ENCODE measurements at places on chromosomes 5 and 9. TPM values are rescaled to one million over a fixed set of nuclear protein-coding genes. Genes with fewer than 3 reads are reported as not detected.

Gene SHOC1
- 0.37 TPM for total RNA-seq

Gene TXNDC8
- total RNA-seq, result not detected

Gene PPIC
- 33.7 TPM for total RNA-seq

Gene MVB12B
- 9.8 TPM for total RNA-seq

Gene ADAMTS19
- total RNA-seq, result 1.1 TPM

Gene RBM22
- total RNA-seq, result 40.0 TPM

Gene MRPL36
- total RNA-seq, result 56.3 TPM

Gene RFK
- total RNA-seq, result 28.1 TPM

Gene SLC36A2
- total RNA-seq, result not detected

DNA sequence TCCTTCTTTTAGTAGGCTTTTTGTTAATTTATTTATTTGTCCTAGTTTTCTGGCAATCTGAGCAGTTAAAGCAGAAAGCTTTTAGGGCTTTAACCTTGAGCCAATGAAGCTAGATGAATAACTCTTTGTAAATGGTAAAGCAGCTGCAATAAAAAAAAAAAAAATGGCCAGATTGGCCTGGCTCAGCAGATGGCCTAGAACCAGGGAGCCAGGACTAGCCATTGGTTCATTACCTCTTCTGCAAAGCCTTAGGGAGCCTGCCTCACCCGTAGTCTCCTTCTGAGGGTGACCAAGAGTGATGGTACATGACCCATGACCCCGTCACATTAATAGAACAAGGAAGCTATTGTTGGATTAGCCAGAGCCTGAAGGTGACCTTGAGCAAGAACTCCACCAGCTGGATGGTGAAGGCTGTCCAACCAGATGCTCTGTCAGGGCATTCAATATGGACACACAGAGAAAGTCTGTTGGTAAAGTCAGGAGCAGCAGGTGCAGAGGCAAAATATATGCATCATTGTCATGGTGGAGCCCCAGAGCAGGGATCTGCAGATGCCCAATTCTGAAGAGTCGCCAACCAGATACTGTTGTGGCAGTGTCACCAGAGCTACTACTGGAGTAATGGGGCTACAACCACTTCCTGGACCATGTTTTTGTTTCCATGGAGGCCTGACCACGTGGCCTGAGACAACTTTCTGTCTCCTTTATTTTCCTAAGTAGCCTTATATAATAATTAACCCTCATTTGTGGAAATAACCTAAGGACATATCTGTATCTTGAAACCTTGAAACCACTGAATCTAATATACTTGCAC is 100.7 kb downstream of the MTX3 start:
- DNase-seq, result no peak

DNA sequence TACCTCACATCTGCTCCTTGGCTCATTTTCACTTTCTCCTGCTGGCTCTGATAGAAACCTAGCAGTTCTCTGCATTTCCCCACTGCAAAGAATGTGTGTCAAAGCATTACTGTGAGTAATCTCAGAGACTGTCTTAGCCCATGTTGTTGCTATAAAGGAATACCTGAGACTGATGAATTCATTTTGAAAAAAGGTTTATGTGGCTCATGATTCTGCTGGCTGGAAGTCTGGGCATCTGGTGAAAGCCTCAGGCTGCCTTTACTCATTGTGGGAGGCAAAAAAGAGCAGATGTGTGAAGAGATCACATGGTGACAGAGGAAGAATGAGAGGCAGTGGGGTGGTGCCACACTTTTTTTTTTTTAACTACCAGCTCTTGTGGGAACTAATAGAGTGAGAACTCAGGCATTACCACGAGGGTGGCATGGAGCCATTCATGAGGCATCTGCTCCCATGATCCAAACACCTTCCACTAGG is 191.6 kb upstream of the CTNND2 start:
- DNase-seq, result no peak

- no peak for DNase-seq
These were observed 61.6 kb downstream of the ICE1 start for GRCh38 chr5:5483880-5484598.

DNA sequence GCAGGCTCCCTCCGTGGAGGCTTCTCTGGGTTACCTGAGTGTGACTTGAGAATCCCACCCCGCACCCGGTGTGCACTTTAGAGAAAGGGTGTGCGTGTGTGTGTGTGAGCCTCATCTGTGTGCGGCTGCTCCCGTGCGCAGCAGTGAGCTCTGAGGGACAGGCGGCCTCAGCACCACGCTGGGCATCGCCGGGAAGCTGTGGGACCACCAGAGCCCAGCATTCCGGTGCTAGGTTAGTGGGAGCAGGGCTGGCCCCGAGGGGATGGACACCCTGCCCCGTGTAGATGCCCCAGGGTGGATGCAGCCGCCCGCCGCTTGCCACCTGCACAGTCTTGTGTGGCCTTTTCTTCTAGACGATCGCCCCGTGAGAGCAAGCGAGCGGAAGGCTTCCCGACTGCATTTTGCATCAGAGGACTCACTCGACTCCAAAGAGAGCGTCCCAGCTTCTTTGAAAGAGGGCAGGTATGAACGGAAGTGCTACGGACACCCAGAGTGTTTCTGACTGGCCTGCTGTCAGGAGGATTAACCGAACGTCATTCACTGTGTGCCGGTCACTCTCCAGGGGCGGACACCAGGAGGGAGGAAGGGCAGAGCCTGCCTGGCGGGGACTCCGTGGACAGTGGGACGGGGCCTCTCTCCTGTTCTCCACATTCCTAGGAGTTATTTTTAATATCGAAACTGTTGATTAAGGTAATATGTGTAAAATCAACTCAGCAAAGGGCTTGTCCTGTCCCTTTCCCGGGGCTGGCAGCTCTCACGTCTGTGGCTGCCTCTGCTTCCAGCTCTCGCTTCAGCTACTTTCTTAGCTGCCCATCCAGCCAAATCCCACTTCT is 12.2 kb downstream of the CEP72 start:
- DNase-seq, result no peak

- no peak for DNase-seq
These were observed 23.9 kb upstream of the DMRT2 start for GRCh38 chr9:1026219-1026618.

- DNase-seq, result no peak
These were observed 97.4 kb downstream of the PPP2R2B start for GRCh38 chr5:146781157-146781556.

DNA sequence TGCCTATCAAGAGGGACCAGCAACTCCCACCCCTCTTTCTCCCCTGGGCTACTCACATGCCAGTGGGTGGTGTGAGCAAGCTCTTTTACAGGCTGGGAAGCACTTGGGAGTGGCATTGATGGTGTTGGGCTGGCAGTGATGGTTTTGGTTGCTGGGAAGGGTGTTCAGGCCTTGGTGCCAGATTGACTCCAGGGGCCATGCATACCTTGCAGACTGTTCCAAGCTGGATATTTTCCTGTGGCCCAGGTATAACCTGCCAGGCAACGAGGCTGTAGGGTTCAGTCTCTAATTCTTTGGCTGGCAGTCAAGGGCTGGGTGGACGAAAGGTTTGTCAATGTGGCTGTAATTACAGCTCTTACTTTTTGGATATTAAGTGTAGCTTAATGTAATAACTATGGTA is 177.3 kb downstream of the MACROH2A1 start:
- DNase-seq, result peak; percentile 3

DNA sequence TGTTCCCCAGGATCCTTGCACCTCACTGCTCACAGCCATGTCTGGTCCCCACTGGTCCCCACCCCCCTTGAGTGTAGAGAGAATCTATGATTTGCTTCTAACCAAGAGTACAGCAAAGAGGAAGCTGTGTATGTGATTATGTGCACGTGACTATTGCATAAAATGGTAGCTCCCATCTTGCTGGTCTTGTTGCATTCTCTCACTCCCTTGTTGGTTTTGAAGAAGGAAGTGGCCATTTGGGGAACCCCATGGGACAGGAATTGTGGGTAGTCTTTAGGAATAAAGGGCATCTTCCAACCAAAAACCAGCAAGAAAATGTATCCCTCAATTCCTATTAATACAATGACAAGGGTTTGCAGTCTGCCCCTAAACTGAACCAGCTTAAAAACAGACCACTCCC is 5.2 kb upstream of the FCN2 start:
- DNase-seq, result no peak

DNA sequence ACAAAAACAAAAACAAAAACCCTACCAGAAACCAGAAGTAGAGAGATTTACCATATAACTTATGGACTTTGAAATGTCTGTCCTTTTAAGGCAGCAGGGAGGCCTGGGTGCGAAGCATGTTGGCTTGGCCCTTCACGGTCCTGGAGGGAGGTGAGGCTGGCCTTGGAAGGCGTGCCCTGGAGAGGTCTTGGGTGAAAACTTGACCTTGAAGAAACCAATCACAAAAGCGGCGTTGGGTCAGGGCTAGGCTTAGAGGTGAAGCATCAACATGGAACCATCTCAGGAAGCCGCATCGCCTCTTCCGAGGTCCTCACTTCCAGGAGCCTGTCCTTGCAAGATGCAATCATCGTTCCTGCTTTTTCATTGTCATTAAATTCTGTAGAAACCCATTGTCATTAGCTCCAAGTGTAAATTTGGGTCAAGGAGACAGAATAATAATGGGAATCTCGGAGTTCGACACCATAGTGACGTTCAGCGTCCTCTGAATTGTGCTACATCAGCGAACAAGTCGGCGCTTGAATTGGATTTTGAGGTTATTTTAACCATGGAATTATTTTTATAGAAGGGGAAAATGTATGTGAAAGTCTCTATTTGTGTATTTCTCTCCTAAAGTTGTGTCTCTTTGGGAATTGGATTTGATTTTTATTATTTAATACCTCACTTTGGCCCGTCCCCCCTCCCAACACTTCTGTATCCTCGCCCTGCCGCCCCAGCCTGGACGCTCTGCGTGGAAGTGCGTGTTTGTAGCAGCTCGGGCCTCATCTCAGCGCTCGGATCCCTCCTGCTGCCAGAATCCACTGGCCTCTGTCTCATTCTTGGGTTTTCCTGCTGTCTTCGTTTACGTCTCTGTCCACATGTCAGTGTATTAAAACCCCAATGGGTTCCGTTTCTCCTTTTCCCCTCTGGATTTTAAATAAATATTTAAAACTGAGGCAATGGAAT is 11.1 kb upstream of the ORM1 start:
- DNase-seq, result peak; percentile 5

- DNase-seq, result no peak
These were observed 9.4 kb downstream of the MYOZ3 start for GRCh38 chr5:150670275-150670947.

DNA sequence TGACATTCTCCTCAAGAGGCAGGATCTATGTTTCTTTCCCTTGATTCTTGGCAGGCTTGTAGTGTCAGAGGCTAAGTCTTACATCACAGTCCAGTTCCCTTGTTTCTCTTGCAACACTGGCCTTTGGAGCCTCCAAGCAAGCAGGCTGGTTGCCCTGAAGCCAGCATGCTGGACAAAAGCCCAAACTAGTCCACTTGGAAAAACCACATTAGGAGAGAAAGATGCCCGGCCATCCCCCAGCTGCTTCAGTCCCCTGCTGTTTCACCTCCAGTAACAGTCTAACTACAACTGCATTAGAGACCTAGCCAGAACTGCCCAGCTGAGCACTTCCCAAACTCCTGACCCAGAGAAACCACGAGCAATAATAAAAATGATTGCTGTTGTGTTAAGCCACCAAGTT is 87.6 kb downstream of the ADAMTS6 start:
- DNase-seq, result no peak

DNA sequence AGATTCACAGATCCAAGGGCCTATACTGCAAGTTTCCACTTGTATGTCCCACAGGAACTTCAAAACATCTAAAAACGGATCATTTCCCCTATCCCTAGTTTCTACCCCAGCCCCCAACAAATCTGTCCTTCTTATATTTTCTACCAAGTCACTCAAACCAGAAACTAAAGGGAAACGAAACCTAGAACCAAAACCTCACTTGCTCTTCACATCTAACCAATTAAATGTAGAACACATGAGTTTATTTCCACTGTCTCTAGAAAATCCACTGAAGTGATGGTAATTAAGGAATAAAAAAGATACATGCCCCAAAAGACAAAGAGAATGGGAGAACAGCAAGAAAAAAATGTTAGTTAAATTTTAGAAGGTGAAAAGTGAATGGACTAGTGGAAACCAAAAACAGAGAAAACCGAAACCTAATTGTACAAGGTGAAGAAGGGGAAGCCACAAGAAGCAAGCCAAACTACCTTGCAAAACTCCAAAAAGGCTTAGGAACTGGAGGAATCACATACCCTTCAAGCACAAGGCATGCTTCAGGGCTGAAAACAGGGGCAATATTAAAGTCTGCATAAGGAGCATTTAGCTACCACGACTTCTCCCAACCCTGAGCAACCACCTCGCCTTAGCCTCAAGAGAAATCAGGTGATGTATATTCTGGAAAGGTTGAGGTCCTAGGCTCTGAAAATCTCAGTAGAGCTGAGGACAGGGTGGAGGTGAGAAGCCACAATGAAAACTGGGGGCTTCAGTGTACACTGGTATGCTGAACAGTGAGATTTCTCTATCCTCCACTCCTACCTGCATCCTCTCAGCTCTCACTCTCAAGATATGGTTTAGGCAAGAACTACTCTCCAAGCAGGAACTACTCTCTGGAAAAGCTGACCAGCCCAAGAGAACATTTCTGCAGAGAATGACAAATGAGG is 11.1 kb downstream of the SMU1 start:
- DNase-seq, result no peak

DNA sequence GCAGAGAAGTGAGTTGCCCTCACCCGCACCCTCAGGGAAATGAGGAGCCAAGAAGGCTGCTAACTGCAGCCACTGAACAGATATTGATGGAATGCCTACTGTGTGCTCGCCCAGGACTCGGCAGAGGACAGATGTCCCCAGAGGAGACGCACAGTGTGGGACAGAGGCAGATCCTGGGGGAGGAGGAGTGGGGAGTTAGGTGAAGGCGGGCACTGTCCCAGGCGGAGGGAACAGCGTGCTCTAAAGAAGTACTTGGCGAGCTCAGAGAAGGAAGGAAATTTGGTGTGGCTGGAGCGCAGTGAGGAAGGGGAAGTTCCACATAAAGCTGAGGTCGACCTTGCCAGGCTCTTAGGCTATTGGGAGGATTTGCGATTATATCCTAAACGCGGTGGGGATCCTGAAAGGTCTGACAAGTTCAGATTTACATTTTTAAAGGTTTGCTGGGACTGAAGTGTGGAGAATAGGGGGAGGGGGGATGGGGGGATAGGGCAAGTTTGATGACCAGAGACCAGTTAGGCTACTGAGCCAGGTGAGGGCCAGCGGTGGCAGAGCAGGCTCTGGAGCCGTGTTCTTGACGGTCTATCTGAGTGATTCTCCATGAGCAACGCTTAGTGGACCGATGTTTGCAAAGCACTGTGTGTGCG is 23.6 kb upstream of the CERCAM start:
- no peak for DNase-seq

DNA sequence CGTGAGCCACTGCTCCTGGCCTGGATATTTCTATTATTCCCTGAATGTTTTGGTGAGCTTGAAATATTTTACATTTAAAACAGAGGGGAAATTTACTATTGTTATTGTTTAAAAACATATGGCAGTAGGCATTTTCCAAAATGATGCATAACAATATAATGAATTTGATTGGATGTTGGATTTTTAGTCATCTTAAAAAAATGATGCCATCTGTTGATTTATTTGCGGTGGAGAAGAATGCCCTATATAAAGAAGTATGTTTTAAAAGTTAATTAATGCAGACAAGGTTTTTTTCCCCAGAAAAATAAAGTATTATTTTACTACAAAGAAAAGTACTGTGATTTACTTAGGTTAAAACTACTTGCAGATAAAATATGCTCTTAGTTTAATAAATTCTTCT is 33.4 kb upstream of the ARRDC3 start:
- no peak for DNase-seq
